T-helper 9 cell (primary cell): ENCODE measurements at places on chromosomes 4 and X.

DNA sequence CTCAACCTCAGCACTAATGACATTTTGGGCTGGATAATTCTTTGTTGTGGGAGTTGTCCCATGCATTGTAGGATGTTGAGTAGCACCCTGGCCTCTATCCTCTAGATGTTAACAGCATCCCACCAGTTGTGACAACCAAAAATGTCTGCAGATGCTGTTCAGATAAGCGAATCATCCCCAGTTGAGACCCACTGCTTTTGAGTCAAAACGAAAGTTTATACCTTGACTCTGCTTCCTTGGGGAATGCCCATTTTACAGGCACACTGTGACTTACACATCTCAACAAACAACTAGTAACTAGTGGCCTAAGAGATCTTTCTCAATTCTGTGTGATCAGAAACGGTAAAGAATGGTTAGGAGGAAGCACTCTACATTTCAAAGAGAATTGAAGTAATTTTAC is 37.0 kb downstream of the SEPSECS start:
- DNase-seq = no peak

GRCh38 chr4:119532319-119532718 is 96.3 kb downstream of the PDE5A start:
- no peak for DNase-seq

DNA sequence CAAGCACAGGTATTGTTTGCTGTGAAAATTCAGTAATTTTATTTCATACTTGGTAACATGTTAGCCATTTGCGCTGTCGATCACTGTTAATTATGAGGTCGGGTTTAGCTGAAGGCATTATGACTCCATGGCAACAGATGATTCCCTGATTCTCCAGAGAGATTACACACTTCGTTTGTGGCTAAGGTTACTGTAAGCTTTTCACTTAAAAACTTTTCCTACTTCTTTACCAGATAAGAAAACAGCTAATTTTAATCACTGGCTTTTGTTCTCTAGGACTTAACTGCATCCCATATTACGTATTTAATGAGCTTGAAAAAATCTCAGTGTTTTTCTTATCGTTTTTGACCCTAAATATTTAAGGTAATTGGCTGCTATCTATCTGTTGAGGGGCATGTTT is 2.1 kb downstream of the GSTCD start:
- DNase-seq = no peak

GRCh38 chrX:14420841-14421240 is 108.5 kb upstream of the GLRA2 start:
- no peak for DNase-seq

DNA sequence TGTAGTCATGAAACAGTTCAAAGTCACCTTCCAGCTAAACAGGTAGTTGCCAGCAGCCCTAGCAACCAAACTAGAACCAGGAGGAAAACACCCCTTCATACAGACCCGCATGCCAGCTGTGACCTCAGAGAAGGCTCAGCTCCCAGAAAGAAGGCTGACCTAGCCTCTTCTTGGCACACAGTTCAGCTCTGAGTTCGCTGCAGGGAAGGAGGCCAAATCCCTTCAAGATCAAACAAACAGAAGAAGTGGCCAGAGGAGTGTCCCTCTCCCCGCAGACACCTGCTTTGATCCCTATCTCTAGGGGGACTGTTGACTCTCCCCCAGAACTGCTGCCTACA is 56.0 kb downstream of the HADH start:
- no peak for DNase-seq

- DNase-seq = no peak
These were observed 111.4 kb upstream of the TTC29 start for GRCh38 chr4:147056940-147057610.

- DNase-seq = no peak
These were observed 1536.4 kb downstream of the TECRL start for GRCh38 chr4:62872856-62873255.

DNA sequence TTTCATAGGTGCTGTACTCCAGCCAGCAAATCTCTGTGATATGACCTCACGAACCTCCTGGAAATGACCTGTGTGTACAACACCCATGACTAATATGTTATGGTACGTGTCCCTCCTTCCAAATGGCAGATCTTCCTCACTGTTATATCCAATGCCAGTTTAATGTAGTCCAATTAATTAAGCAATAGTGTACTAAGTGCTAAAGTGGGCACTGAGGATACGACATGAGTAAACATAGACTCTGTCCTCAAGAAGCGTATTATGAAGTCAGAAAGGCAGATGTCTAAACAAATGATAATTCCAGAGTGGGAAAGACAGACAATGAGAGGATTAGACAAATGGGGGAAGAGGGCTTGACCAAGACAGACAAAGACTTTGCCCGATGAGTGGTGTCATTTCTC is 33.9 kb downstream of the GPRIN3 start:
- DNase-seq = no peak
